AG08396 (cell line): ENCODE measurements at places on chromosomes 6 and 20.

GRCh38 chr6:85479208-85479607, 29.3 kb downstream of the NT5E start:
- no peak for DNase-seq

GRCh38 chr6:160048471-160048870, 73.1 kb upstream of the SLC22A1 start:
- no peak for DNase-seq

DNA sequence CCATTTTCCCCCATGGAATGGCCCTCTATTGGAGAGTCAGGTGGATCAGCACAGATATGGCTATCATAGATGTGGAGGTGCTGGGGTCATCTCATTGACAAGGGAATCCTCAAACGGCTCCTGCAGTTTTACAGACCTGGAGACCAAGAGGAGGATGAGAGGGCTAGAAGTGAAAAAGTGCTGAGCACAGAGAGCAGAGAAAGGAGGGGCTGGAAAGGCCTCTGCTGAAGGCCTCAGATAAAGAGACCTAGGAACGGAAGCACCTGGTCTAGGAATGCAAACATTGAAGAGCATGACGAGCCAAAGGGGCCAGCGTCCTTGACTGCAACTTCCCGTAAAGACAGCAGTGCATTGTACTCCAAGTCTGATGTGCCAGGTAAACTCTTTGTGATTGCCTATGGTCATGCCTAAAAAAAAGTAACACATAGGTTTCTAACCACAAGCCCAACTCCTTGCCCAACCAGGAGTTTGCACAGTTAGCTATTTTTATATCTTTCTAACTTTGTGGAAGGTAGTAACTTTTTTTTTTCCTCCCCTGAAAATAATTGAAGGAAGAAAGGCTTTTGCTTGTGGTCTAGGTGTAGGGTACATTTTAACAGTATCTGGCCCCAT, 15.2 kb downstream of the RSPH4A start:
- no peak for DNase-seq

DNA sequence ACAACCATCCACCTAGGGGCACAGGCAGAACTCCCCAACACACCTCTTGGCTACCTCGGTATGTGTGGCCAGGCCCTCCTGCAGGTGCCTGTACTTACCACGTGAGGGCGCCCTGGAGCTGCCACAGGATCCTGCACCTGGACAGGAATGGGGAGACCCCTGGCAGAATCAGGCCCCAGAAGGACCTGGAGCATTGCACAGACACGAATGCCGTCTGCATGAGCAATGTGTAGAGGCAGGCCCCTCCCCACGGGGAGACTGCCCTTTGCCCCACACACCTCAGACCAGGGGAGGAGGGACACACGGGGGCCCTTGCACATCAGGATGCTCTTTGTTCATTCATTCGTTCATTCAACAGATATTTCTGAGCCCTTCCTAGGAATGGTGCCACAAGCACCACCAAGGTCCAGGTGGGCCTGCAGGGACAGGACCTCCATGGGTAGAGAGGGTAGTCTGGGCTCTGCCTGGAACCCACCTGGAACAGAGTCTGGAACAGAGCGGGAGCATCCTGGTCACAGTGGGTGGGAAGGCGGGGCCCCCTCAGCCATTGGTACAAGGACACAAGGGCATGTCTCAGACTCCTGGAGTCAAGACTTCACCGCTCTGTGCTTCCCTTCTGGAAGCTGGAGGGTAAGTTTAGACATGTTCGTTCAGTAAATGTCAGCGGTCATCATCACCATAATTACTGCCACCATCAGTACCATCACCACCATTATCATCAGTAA, 32.3 kb downstream of the YTHDF1 start:
- DNase-seq: peak; percentile 73

DNA sequence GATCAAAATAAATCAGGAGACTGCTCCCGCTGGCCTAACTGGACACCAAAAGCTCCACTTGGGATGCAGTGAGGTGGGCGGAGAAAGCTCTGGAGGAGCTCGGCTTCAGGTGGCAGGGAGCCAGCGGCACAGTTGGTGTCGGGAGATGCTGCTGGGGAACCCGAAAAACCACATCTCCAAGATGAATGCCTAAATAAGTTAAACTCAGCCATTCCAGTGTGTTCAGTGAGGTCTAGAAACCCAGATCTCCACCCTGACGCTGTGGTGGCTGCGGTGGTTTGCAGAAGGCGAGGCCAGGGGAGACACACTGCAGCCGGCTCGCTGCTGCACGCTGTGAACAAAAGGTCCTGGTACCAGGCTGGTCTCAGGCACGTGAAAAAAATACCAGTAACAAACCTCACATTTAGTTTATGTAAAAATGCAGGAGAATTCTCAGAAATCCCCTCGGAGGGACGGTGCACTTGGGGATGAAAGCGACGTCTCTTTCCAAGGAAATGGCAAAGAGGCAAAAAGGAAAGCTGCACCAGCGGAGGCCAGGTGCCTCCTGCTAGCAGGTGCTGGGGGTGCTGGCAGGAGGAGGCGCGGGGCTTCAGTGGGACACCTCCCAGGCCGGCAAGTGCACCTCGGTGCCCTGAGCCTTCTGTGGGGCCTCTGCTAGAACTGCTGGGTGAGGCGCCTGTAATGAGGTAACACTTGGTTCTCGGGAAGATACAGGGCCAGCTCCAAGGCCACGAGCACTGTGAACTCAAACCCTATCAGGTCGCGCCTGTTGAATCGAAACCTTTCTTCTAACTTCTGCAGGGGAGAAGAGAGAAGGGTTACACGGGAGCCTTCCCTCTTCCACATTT, 3.6 kb downstream of the RPS21 start:
- no peak for DNase-seq

GRCh38 chr6:121578216-121578615, 142.8 kb downstream of the GJA1 start:
- no peak for DNase-seq

GRCh38 chr6:6008648-6009421, 2.1 kb upstream of the NRN1 start:
- peak; percentile 85 for DNase-seq
